Activated naive CD4-positive, alpha-beta T cell treated with anti-CD3 and anti-CD28 coated beads for 36 hours (primary cell): ENCODE measurements at places on chromosomes 12 and 14.

GRCh38 chr12:32756476-32757066 is 874 bp upstream of the YARS2 start:
- peaks cover 11% of the 10 kb centered on the region for H3K36me3 ChIP-seq
- peaks cover 16% of the 10 kb centered on the region for H3K4me1 ChIP-seq
- no peak for DNase-seq
- peak overlapping the region; percentile 89 for H3K4me3 ChIP-seq
- H3K27ac ChIP-seq: peak overlapping the region; percentile 92

DNA sequence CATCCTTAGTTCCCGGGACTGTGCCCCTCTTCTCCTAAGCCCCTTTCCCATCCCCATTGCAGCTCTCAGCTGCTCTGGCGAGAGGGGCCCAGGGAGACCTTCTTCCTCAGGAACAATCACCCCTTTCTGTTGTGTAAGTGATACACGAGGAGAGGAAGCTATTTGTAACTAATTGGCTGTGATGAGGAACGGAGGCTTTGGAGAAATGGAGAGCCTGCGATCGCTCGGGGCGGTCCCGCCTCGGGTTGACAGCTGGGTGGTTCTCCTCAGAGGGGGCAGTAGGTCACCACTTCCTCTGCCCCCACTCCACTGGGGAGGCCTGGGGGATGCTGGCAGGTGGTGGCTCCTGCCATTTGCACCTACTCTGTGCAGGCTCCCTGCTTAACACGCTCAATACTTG is 6.6 kb upstream of the PGF start:
- no peak overlapping the region for H3K4me3 ChIP-seq
- H3K36me3 ChIP-seq: no peaks in the 10 kb centered on the region
- DNase-seq: no peak
- H3K4me1 ChIP-seq: no peaks in the 10 kb centered on the region

DNA sequence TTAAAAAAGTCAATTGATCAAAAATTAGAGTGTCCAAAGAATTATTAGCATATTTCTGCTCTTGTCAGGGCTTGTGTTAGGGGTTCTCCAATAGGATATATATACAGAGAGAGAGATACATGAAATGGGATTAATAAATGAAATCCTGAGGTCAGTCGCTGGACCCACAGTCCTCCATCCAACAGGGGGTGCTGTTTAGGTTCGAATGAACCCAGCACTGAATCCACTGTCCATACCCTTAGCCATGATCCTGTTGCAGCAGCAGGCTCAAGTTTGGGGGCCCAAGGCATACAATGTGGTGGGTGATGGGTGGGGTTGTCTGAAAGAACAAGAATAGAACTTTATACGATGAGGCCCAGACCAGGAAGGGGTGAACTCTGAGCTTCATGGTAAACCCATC is 780 bp upstream of the MYO1H start:
- peak; percentile 26 for DNase-seq
- H3K36me3 ChIP-seq: no peaks in the 10 kb centered on the region
- H3K4me1 ChIP-seq: no peaks in the 10 kb centered on the region
- no peak overlapping the region for H3K27ac ChIP-seq

DNA sequence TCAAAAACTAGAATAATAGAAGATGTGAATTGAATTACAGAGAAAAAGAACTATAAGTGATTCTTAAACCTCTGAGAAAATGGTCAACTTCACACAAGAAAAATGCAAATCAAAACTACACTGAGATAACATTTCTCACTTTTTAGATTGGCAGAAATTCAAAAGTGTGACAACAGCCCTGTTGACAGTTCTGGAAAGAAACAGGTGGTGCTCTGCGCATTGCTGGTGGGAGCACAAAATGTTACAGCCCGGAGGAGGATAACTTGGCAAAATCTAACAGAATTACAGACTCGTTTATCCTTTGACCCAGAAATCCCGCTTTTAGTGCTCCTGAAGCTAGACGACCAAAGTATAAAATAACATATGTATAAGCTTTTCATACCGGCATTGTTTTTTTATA is 222.5 kb upstream of the CNTN1 start:
- H3K27ac ChIP-seq: no peak overlapping the region
- no peaks in the 10 kb centered on the region for H3K27me3 ChIP-seq
- H3K4me1 ChIP-seq: no peaks in the 10 kb centered on the region
- H3K36me3 ChIP-seq: no peaks in the 10 kb centered on the region
- no peak overlapping the region for H3K4me3 ChIP-seq
- DNase-seq: no peak

- peaks cover 7% of the 10 kb centered on the region for H3K27me3 ChIP-seq
- H3K27ac ChIP-seq: no peak overlapping the region
- no peaks in the 10 kb centered on the region for H3K36me3 ChIP-seq
- no peak overlapping the region for H3K4me3 ChIP-seq
- DNase-seq: no peak
- no peaks in the 10 kb centered on the region for H3K4me1 ChIP-seq
Measured at GRCh38 chr14:77260631-77261030, 10.4 kb downstream of the NGB start.

DNA sequence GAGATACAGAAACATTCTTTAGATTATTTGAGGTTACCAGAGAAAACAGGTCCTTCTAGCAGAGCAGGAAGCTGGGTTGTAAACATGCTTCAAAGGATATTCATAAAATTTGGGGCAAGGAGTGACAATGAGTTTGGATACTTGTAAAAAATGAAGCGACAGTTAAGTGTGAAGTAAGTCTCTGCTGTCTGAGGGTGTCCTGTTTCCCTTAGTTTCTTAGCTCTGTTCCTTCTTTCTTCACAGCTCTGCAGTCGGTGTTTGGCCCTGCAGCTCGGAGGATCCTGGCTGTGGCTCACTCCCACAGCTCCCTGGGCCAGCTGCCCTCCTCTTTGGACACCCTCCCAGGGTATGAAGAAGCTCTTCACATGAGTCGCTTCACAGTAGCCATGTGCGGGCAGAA is 10.8 kb downstream of the TMEM52B start:
- H3K4me3 ChIP-seq: no peak overlapping the region
- DNase-seq: no peak
- H3K36me3 ChIP-seq: no peaks in the 10 kb centered on the region
- H3K27ac ChIP-seq: no peak overlapping the region

GRCh38 chr12:108638141-108638827 is 4.6 kb upstream of the SELPLG start:
- no peaks in the 10 kb centered on the region for H3K27me3 ChIP-seq
- no peak overlapping the region for H3K27ac ChIP-seq
- peaks cover 32% of the 10 kb centered on the region for H3K4me1 ChIP-seq
- H3K4me3 ChIP-seq: no peak overlapping the region

DNA sequence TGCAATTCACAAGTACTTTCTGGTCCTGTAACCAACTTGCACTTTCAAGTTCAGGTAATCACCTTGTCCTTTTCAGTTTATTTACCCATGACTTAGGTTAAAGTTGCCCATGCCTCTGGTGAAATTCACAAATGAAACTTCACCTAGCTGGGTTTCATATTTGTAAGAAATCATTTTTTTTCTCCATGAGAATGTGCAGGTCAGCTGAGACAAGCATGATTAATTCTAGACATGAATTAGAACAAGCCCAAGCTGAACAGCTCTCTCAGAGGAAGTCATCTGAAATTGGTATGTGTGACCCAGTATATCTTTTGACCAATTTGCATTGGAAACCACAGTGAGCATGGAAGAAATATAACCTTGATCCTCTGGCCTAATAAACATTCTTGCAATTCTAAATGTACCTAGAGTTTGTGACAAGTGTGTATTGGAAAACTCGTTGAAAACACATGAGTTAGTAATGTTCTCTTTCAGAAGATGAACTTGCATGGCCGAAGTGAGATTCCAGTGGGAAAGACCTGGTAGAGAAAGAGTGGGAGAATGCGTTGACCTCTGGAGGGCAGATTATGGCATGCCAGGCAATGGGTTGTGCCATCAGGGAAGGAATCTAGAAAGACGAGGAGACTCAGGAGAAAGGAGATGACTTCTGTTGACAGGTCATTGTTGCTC is 486.5 kb downstream of the ZFP36L1 start:
- H3K4me3 ChIP-seq: no peak overlapping the region
- DNase-seq: no peak
- H3K4me1 ChIP-seq: peaks cover 16% of the 10 kb centered on the region
- H3K36me3 ChIP-seq: peaks cover 8% of the 10 kb centered on the region

DNA sequence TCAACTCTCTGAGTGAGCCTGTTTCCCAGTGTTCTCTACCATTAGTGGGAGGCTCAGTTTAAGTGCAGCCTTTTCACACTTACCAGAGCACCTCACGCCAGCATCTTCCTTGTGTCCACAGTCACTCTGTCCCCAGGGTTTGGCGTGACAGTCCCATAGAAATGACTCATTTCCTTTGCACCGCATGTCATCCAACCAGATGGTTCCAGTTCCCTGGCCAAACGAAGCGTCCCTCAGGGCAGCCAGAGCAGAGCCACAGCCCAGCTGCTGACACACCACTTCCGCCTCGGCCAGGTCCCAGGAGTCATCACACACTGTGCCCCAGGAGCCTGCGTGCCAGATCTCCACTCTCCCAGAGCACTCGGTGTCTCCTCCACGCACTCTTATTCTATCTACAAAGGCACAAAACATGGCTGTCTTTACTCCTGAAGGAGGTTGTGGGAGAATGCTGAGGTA is 65.4 kb downstream of the ACSM4 start:
- H3K27me3 ChIP-seq: peaks cover 3% of the 10 kb centered on the region
- no peaks in the 10 kb centered on the region for H3K36me3 ChIP-seq
- no peaks in the 10 kb centered on the region for H3K4me1 ChIP-seq

DNA sequence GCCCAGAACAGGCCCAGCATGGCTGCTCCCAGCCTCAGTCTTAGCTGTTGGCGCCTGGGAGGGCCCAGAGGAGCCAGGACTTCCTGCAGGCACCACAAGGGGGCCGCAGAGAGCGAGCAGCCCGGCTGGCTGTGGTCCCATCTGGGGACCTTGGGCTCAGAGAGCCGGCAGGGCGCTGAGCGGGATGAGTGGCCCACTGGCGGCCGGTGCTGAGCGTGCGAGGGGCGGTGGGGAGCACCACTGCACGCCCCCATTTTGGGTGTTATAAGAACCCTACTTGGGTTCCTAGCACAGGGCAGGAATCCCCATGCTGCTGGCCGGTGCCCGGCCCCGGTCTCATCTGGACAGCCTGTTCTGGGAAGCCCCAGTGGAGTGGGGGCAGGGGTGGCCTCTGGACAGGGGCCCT is 25.9 kb upstream of the CRIP2 start:
- H3K27me3 ChIP-seq: no peaks in the 10 kb centered on the region
- no peaks in the 10 kb centered on the region for H3K4me1 ChIP-seq
- no peak overlapping the region for H3K4me3 ChIP-seq
- peak; percentile 52 for DNase-seq

GRCh38 chr12:76470028-76470939 is 89.3 kb downstream of the OSBPL8 start:
- peaks cover 12% of the 10 kb centered on the region for H3K4me1 ChIP-seq
- H3K27me3 ChIP-seq: no peaks in the 10 kb centered on the region
- H3K27ac ChIP-seq: no peak overlapping the region
- no peak overlapping the region for H3K4me3 ChIP-seq
- no peaks in the 10 kb centered on the region for H3K36me3 ChIP-seq

DNA sequence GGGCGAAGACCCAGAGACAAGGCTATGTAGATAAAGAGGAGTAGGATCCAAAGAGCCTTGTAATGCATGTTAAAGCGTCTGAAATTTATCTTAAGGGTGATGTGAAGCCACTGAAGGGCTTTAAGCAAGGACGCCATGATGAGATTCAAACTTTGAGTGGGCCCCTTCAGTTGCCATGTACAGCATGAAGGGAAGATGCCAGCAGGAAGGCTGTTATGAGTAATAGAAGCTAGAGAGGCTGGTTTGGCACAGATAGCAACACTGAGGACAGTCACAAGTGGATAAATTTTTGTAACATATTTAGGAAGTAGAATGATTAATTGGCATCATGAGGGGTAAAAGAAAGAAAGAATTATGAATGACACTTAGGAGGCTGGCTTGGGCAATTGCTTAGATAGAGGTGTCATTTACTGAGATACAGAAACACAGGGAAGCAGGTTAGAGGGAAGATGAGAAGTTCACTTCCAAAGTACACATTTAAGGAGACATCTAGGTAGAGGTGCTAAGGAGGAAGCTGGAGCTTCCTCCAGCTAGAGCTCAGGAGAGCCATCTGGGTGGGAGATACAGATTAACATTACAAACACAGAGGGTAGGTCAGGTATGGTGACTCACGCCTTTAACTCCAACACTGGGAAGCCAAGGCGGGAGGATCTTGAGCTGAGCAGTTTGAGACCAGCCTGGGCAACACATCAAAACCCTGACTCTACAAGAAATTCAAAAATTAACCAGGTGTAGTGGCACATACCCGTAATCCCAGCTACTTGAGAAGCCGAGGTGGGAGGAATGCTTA is 13.7 kb downstream of the ATG2B start:
- H3K27ac ChIP-seq: no peak overlapping the region
- peaks cover 16% of the 10 kb centered on the region for H3K36me3 ChIP-seq
- H3K4me1 ChIP-seq: peaks cover 16% of the 10 kb centered on the region
- DNase-seq: peak; percentile 9
- H3K27me3 ChIP-seq: no peaks in the 10 kb centered on the region
- no peak overlapping the region for H3K4me3 ChIP-seq

DNA sequence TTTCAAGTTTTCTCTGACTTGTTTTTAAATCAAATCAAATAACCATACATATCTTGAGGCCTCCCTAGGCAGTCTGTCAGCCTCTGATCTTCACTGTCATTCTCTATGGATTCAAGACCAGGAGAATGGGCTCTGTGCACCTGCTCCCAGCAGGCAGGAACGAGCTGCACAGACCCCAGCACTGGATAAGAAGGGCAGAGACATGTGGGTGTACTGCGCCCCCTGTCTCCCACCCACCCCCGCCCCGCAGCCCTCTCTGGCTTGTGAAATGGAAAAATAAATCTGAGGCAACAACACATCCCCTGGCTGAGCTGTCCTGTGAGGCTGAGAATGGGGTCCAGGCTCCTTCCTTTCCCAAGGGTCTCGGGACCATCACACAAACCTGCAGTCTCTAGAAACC is 26.3 kb downstream of the CLMN start:
- no peaks in the 10 kb centered on the region for H3K4me1 ChIP-seq
- H3K27me3 ChIP-seq: peaks cover 26% of the 10 kb centered on the region
- DNase-seq: no peak
- H3K27ac ChIP-seq: no peak overlapping the region
- H3K36me3 ChIP-seq: no peaks in the 10 kb centered on the region

- no peaks in the 10 kb centered on the region for H3K27me3 ChIP-seq
- H3K36me3 ChIP-seq: peaks cover 45% of the 10 kb centered on the region
- no peak overlapping the region for H3K27ac ChIP-seq
- peaks cover 25% of the 10 kb centered on the region for H3K4me1 ChIP-seq
Measured at GRCh38 chr14:50774542-50775267, 56.3 kb downstream of the NIN start.

- no peak for DNase-seq
- no peaks in the 10 kb centered on the region for H3K27me3 ChIP-seq
- H3K27ac ChIP-seq: no peak overlapping the region
- H3K36me3 ChIP-seq: no peaks in the 10 kb centered on the region
- H3K4me3 ChIP-seq: no peak overlapping the region
- no peaks in the 10 kb centered on the region for H3K4me1 ChIP-seq
Measured at GRCh38 chr12:13504074-13504473, 307.5 kb downstream of the EMP1 start.

- DNase-seq: no peak
- H3K36me3 ChIP-seq: peaks cover 2% of the 10 kb centered on the region
Measured at GRCh38 chr14:88321692-88322503, 1.2 kb downstream of the KCNK10 start.

DNA sequence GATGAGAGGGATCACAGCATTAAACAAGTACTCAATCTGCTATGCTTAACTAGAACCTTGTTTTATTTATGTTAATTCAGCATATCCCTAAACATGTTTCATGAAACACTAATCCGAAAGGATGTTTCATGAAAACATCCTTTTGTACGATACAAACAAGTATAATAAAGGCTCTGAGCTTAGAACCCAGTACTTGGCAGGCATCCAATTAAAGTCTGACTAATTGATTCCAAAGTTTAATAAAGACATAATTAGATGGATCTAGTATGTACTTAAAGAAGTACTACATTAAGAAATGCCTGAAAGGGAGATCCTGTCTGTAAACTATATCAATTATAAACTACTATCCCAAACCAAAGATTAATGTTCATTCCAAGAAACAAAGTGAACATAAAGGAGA is 51.8 kb downstream of the SCAF11 start:
- H3K4me3 ChIP-seq: no peak overlapping the region
- H3K4me1 ChIP-seq: peaks cover 4% of the 10 kb centered on the region
- peaks cover 26% of the 10 kb centered on the region for H3K36me3 ChIP-seq
